Stromal cell of bone marrow (primary cell): ENCODE measurements at places on chromosomes 2 and 18.

GRCh38 chr2:142841788-142842187, 35.7 kb upstream of the KYNU start:
- DNase-seq = no peak

DNA sequence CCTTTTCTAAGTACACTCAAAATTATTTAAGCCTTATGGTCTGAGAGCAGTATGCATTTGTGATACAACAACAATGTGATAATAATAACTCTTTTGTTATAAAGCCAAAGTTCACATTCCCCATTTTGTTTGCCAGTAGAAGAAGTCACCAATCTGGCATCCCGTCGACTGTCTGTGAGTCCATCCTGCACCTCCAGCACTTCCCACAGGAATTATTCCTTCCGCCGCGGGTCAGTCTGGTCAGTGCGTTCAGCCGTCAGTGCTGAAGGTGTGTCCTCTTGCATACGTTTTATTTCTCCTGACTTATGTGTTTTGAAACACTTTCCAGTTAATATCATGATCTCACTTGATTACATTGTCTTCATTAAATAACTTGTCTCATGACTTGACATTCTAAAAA, 80.3 kb upstream of the RPE start:
- DNase-seq = no peak

DNA sequence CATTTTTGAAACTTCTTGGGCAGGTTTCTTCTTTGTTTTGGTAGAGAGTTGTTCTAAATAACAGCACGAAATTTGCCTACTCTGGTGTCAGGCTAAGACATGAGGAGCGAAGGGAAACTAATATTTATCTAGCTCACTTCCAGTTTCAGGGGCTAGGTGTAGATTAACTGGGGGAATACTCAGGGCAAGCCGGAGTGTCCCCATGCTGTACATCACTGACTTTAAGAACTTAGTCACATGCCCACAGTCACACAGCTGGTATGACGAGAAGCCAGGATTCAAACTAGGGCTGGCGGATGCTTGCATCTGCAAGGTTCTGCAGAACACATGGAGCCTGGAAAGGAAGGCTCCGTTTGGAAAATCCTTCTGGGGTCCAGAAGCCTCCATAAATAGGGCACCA, 133.3 kb downstream of the ALPK2 start:
- DNase-seq = no peak

GRCh38 chr18:75350857-75351256, 76.6 kb downstream of the SMIM21 start:
- DNase-seq = no peak

DNA sequence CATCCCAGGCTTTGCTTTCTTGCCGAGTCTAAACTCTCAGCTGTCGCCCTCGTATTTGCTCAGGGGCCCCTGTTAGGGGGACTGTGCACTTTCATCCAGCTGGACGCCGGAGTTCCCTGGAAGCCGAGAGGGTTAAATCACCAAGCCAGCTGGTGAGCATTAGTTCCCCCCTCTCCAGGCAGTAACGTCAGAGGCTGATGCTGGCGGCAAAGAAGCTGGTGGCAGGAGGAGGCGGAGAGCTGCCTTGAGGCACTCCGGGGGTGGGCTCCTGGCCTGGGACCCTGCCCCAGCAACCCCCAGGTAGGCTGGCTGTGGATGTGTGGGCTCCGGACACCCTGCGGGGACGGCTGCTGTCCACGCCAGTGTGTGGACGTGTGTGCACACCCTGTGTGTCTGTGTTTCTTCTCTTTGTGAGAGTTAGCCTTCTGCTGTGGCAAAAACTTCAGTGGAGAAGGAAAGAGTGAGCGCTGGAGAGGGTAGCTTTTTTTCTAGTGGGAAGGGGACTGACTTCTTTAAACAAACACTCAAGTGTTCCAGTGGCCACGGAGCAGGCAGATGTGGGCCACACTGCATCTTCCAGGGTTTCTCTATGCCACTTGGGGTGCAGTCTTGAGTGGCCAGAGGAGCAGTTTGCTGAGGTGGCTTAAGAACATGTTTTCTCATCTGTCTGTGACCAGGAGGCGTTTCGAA, 84.7 kb downstream of the GLI2 start:
- DNase-seq = no peak

DNA sequence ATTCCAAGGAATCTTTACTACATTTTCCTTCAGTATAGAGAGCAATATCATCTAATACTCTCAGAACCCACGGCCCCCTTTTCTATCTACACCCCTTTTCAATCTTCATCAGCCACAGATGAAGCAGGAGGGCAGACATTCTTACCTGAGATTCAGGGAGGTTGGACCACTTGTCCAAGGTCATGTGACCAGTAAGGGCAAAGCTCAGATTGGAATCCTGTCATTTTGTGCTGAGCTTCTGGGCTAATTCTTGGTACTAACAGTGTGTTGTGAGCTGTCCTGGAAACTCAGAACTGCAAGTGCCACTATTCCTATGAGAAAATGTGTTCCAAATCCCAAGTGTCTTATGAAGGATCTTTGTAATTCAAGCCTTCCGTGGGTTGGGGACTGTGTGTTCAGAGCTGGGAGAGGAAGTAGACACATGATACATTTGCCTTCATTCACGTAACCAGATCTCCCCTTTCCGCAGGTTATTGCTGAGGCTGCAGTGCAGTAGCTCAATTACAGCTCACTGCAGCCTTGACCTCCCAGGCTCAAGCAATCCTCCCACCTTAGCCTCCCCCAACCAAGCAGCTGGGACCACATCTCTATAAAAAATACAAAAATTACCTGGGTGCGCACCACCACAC, 3.3 kb downstream of the CHRNA1 start:
- DNase-seq = no peak

DNA sequence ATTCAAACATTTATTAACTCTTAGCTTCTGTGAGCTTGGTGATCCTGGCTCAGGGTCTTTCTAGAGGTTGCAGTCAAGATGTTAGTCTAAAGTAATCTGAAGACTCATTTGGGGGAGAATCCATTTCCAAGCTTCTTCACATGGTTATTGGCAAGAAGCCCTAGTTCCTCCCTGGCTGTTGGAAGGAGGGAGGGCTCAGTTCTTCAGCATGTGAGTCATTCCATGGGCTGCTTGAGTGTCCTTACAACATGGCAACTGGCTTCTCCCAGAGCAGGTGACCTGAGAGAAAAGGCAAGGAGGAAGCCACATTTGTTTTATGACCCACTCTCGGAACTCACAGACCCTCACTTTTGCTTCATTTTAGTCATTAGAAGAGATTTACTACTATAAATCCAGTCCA, 10.6 kb upstream of the C2orf74 start:
- DNase-seq = no peak

- DNase-seq = no peak
Observed at GRCh38 chr2:203960811-203961210, 24.2 kb downstream of the ICOS start.

DNA sequence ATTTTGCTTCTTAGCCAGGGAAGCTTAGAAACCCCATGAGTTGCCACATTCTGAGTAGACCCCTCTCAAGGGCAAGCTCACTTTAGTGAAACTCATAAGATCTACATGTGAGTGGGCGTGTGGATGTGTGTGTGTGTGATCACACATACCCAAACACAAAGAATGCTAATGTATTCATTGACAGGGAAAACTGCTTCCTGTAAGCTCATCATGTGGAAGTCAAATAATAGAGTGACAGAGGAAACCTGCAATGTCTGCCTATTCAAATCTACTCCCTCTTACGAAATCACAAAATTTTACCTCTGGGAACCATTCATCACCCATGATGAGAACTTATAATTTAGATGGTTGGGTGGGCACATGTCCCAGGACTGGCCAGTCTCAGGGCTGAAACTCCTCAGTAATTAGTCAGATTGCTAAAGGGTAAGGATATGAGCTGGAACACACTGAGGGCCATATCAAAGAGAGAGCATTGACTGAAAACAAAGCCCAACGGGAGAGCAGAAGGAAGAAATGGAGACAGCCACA, 94.5 kb upstream of the CCDC150 start:
- DNase-seq = peak; percentile 32

DNA sequence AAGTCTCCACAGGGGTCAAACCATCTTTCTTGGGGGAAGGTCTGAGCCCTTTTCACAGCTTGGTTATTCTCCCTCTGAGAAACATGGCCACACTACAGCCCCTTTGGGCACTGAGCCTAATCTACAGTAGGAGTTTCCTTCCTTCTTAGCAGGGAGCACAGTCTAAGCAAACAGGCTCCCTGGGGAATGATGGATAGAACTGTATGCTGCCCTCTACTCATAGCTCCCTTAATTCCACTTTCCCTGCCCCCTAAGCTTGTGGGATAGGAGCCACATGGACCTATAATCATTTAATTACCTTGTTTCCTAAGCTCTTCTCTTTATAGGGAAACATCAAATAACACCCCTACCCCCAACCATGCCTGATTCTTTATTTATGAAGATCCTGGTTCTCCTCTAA, 442.1 kb upstream of the MEX3C start:
- DNase-seq = no peak

GRCh38 chr2:62578803-62579640, 73.0 kb upstream of the TMEM17 start:
- DNase-seq = peak; percentile 59

GRCh38 chr2:191679818-191680600, 2.1 kb downstream of the NABP1 start:
- peak; percentile 38 for DNase-seq

DNA sequence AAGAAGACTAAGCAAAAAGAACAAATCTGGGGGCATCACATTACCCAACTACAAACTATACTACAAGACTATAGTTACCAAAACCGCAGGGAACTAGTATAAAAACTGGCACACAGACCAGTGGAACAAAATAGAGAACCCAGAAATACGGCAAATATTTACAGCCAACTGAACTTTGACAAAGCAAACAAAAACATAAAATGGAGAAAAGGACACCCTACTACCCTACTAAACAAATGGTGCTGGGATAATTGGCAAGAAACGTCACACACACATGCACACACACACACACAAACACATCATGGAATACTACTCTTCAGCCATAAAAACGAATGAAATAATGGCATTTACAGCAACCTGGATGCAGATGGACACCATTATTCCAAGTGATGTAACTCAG, 53.3 kb downstream of the SESTD1 start:
- no peak for DNase-seq

GRCh38 chr18:74498712-74499627, 2.8 kb downstream of the CNDP2 start:
- no peak for DNase-seq

DNA sequence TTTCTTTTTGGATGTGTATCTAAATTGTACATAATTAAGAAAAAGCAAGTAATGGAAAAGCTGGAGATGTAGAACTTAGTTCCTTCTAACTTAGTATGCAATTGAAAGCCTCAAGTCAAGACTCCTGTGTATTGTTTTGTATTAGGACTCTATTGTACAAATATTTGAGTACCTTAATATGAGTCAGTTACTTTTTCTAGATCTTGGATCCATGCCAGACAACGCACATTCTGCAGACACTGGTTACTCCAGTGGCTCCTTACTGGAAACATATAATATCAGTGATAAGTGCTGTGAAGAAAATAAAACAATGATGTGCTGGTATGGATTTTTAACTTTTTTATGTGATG, 1.5 kb downstream of the SLC39A10 start:
- peak; percentile 31 for DNase-seq

GRCh38 chr18:74990563-74991081, 218.3 kb downstream of the PTGR3 start:
- no peak for DNase-seq

- no peak for DNase-seq
Observed at GRCh38 chr18:44689736-44690135, 9.0 kb downstream of the SETBP1 start.

DNA sequence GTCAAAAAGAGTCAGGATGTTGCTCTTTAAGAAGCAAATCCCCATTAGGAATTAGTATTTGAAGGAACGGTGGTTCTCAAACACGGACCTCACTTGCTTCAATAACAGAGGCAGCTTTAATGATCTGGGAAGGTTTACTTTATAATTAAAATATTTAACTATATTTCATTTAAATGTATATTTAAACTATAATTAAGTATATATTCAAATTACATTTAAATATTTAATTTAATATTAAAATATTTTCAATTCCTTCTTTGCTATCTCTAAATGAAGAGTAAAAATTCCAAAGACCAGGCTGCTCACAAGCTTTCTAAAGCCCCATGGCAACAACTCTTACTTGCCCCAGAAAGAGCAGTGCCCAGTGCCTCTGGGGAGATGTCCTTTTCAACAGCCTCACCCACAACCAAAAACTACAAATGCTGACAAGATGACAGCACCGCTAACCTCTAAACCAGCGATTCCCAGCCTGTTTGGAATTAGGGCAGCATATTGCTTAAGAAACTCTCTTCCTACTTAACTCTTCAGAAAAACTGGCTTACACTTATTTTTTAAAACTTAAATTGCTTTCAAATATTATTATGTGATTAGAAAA, 62.9 kb upstream of the POU3F3 start:
- DNase-seq = no peak

GRCh38 chr2:47344890-47345589, 57.9 kb upstream of the MSH2 start:
- no peak for DNase-seq
